H1 (cell line): ENCODE measurements at places on chromosomes 2 and 18.

- no peak for DNase-seq
Observed at GRCh38 chr2:120469426-120469825, 123.5 kb downstream of the INHBB start.

DNA sequence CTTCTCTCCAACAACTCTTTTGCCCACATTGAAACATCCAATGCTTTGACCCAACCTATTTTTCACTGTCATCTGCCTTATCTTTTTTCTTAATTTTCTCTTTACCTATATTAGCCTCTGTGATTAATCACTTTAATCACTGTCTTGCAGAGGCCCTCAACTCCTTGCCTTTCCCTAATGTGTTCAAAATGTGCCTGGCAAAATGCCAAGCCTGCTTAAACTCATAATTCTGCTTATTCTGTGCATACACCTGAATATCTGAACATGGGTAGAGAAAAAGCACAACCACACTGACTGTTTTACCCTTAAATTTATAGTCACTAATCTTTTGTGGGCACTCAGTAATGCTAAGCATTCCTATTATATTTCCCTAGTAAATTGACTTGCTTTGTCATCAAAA, 63.0 kb upstream of the GALNT13 start:
- no peak for DNase-seq

DNA sequence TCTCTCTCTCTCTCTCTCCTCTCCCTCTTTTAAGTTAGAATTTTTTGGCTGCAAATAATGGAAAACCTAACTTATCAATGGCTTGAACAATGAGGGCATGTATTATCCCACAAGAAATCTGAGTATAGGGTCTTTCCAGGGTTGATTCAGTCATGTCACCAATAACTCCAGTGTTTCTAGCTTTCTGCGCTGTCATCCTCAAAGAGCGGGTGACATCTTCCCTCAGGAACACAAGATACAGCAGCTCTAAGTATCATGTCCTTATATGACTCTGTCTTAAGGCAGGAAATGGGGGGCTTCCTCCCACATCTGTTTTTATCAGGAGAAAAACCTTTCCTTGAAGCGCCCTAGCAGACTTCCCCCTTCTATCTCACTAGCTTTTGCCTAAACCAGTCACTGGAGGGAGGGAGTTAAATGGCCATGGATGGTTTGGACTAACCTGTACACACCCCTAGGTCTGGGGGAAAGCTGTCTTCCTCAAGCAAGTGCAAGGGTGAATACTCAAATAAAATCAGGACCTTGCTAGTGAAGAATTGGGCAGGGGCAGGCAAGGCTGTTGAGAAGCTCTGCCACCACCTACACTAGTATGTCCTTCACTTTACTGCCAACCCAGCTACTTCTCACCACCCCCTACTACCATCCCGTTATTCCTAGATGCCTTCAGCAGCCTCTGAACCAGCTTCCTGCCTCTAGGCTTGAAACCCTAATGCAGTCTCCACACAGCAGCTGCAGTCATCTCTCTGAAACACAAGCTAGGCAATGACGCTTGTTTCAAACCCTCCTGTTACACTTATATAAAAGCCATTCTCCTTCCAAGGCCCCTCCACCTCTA, 7.5 kb upstream of the TUBA4A start:
- no peak for DNase-seq

DNA sequence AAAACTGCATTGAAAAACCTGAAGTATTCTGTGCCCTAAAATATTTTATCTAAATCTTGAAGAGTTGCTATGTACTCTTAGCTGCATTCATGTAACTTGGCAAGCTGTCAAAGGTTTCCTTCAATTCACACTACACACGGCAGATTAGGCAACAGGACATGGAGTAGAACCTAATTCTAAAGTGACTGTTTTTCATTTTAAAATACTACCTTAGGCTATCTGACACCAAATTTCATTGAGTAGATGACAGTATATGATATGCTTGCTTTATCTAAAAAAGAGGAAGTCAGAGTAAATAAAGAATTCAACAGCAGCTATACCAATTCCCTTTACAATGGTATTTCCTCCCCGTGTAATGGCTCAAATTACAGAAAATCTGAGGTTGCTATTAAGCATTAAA, 45.4 kb downstream of the EXOC6B start:
- DNase-seq: no peak

- no peak for DNase-seq
Observed at GRCh38 chr18:35547008-35547605, 34.4 kb upstream of the GALNT1 start.

GRCh38 chr18:55522011-55522410, 66.0 kb downstream of the TCF4 start:
- DNase-seq: peak; percentile 82

DNA sequence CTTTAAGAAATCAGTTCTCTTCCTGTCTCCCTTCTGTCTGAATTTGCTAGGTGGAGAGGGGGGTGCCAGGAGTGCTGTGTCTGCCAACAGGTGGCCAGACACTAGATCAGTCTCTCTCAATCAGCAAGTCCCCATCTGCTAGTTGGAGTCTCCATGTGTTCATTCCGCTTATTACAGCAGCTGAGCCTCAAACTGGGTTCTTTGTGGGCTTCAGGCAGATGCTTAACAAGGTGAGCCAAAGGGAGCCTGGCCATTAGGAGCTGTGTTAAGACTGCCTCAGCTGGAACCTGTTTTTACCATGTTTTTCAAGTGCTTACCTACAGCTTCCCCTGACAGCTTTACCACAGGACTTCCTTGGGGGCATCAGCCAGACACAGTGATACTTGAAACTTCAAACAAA, 401.9 kb downstream of the LRP1B start:
- DNase-seq: no peak

- DNase-seq: no peak
Observed at GRCh38 chr2:214264171-214264570, 146.7 kb upstream of the VWC2L start.

GRCh38 chr2:20352581-20353216, 2.1 kb upstream of the PUM2 start:
- no peak for DNase-seq

GRCh38 chr2:186848873-186849578, at the start of gene ZSWIM2:
TSS of gene ZSWIM2 (minus strand) at chr2:186849170. CDS start at chr2:186849130, 40 bp downstream.
- peak; percentile 72 for DNase-seq

DNA sequence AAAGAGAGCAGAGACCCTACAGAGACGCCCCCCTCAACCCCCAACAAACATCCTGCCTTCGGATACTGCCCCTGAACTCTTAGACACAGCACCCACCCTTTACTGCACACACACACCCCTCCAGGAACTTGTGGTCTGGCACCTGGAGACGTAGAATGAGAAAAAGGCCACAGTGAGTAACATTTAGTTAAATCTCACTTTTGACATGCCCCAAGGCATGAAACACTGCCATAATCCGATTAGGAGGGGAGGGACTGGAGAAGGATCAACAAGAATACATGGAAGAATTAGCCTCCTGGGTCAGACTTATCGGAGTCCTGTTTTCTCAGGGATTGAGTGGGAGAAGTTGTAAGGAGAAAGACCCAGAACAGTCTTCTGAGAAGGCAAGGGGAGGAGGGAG, 4.1 kb downstream of the CDK5R2 start:
- DNase-seq: no peak

DNA sequence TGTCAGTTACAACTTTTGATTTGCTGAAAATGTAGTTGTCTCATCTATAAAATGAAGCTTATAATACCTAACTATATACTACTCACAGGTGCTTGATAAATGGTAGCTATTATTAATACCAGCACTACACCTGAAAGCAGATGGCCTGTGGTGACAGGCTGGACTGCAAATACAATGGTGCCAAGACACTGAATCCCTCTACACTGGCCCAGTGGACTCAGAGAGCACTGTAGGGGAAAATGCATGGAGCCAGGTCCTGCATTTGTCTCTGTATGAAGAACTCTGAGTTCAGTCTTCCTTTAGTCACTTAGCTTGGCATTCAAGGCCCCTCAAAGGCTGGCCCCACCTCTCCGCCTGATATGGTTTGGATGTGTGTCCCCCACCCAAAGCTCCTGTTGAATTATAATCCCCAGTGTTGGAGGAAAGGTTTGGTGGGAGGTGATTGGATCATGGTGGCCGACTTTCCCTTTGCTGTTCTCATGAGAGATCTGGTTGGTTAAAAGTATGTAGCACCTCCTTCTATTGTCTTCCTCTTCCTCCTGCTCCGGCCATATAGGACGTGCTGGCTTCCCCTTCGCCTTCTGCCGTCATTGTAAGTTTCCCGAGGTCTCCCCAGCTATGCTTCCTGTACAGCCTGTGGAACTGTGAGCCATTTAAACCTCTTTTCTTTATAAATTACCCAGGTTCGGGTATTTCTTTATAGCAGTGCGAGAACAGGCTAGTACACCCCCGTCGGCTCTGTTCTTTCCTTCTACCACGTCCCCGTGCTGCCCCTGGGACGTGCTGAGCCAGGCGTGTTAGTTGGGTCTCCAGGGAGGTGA, 11.1 kb upstream of the NTSR2 start:
- no peak for DNase-seq
